Fibroblast of skin of right biceps (primary cell): ENCODE measurements at places on chromosomes 12 and 14.
A peak's percentile ranks its signal among the peaks of the same experiment; 100 is the strongest.

GRCh38 chr14:74898083-74898482, 16.4 kb downstream of the DLST start:
- no peak for DNase-seq

- DNase-seq, result peak; percentile 38
Measured at GRCh38 chr14:68111853-68112270, 292.3 kb downstream of the RAD51B start.

DNA sequence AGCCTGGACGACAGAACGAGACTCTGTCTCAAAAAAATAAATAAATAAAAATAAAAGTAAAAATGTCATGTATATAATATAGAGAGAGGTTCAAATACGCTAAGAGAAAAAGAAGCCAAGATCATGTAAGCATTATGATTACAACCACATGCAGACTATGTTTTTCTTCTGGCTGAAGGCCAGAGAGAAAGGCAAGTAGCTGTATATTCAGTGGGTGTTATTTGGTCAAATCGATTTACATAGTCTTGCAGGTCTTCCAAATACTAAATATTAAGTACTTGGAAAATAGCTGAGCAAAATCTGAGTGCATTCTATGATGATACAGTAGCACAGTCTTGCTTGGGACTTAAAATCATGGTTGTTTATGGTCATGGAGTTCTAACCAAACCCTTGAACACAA, 758.0 kb downstream of the DIO2 start:
- no peak for DNase-seq

DNA sequence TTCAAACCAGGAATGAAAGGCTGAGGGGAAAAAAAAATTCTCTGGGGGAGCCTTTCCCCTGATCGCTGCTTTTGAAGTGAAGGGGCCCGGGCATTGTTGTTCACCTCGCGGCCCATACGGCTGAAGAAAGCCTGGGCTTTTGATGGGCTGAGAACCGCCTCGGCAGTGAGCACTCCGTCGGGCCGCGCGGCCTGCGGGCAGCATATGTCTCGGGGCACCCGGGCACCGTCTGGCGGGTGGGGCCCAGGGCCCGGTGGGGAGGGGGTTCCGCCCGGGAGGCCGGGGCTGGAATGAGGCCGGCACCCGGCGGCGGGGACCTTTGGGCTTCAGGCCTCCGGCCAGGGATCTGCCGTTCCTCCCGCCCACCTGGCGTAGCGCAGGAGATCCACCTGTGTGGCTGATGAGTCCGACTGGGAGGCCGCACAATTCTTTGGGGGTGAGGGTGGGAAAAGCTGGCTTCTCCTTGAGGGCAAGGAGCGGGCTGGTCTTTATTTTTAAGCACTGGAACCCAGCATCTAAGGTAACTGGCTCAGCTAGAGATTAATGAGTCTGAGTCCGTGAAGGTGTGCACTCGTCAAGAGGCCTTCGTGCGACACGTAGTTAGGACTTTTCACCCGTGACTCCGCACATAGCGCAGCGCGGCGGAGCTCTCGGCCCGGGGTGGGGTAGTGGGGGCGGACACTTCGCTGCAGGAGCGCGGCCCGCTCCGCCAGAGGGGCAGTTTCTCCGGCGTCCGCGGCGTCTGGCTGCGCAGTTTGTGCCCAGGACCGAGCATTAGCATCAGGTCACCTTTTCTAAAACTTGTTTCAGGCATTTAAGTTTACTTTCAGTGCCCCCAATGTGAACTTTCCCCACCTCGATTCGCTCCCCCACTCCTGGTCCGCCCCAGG, 10.6 kb downstream of the FOXA1 start:
- no peak for DNase-seq

- DNase-seq, result no peak
Measured at GRCh38 chr14:75859746-75860145, 122.0 kb downstream of the TGFB3 start.

GRCh38 chr14:28576523-28576922, 190.1 kb upstream of the FOXG1 start:
- DNase-seq, result no peak

- DNase-seq, result no peak
Measured at GRCh38 chr14:96698960-96699539, 98.1 kb upstream of the VRK1 start.

DNA sequence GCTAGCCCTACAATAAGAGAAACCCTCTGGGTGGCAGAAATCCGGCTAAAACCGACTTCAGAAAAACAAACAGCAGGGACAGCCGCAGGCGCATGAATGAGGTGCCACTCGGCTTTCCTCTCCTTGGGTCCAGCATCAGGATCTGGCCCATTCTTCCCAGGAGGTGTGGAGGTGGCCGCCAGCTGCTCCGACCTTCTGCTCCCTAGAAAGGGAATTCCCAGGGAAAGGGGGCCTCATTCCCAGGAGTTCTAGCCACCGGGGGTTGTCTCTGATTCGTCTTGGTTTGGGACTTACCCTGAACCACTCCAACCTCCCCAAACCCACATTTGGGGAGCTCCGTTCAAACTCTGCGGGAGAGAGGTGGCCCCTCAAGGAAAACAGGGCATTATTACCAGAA, 13.0 kb downstream of the PAPLN start:
- no peak for DNase-seq

- no peak for DNase-seq
Measured at GRCh38 chr14:30354439-30354838, 204.5 kb upstream of the G2E3 start.

DNA sequence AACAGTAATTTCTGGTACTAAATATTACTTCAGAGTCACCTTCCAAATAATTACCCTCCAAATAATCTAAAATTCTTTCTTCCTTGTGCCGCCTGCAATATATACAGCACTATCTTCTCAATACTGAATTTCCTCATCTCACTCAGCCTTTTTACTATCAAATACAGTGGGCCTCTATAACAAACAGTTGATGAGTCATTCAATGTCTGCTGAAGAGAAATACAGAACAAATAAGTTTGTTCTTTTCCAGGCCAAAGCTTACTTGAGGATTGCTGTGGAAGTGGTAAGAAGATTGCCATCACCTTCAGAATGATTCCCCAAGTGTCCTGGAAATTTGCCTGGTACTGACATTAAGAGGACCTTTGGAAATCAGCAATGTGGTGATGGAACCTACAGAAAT, 218.2 kb upstream of the ARHGAP5 start:
- peak; percentile 9 for DNase-seq

GRCh38 chr14:30915596-30915995, 41.2 kb downstream of the COCH start:
- no peak for DNase-seq

DNA sequence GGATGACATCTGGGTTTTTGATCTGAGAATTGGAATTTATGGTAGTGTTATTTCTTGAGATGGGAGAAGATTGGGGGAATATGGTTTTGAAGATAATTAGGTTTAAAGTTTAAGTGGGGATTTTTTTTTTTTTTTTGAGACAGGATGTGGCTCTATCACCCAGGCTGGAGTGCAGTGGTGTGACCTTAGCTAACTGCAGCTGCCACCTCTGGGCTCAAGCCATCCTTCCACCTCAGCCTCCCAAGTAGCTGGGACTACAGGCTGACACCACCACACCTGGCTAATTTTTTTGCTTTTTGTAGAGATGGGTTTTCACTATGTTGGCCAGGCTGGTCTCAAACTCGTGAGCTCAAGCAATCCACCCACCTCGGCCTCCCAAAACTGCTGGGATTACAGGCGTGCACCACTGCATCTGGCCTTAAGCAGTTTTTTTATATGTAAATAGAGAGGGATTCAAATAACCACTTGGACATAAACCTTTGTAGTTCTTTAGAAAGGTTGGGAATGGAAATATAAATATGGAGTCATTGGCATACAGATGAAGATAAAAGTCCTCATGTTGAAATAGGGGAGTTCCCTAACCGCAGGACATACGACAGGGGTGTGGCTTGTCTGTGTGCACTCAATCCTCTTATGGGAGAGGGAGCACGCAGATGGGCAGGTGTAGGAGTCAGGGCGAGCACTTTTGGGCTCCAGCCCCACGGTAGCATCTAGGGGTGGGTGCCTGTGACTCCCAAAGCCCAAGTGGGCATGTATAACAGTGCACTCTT, 4.7 kb downstream of the LIN52 start:
- no peak for DNase-seq

- DNase-seq, result no peak
Measured at GRCh38 chr14:104753528-104754212, 723 bp downstream of the SIVA1 start.

DNA sequence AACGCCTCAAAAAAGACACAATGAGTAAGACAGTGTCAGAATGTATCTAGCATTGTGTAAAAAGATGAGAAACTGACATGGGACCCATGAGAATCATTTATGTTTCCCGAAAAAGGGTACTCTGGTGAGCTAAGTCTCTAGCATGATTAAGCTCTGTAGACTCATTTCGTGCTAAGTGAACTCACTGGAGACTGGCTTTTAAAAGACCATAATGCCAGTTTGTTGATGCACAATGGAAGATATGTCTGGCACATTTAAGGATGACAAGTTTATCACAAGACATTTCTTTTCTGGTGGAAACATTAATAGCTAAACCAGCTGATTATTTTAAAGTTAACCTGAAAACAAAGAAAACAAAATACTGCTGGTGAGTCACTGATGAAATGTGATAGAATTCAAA, 233.5 kb downstream of the SLC2A13 start:
- DNase-seq, result no peak

DNA sequence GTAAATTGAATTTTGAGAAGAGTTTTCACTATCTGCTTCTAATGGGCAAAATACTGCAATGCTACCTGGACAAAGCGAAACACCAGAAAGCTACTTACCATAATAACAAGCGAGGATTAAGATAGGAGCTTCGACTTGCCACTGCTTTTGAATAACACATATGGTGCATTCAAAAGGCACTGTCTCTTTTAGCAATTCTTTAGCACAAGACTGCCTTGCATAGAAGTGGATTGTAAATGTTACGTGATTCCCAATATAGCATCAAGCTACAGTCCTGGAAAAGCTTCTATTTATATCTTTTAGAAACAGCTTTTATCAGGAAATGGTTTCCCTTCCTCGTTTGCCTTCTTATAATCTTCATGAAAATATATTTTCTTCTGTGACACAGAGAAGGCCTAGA, 258.7 kb upstream of the PDE3A start:
- no peak for DNase-seq

- DNase-seq, result no peak
Measured at GRCh38 chr12:9256758-9257405, 48.7 kb upstream of the PZP start.

DNA sequence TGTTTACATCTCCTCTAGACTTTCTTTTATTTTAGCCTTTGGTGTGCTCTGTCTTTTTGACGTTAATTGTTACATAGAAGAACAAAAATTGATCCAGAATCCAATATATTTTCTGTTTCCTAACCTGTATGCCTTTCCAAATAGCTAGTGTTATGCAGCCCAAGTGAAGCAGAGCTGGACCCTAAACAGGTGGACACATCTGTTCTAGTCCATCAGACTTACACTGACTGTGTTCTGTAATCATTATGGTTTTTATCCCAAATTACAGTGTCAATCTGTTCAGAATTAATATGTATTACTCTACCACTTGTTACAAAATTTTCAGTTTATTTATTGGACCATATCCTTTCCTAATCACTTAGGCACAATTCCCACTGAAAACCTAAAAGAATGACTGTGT, 176.8 kb upstream of the FOXG1 start:
- DNase-seq, result no peak

- DNase-seq, result no peak
Measured at GRCh38 chr12:61676520-61676919, 583.7 kb upstream of the USP15 start.
